HCT116 (cell line): ENCODE measurements at places on chromosomes 5 and 9.

DNA sequence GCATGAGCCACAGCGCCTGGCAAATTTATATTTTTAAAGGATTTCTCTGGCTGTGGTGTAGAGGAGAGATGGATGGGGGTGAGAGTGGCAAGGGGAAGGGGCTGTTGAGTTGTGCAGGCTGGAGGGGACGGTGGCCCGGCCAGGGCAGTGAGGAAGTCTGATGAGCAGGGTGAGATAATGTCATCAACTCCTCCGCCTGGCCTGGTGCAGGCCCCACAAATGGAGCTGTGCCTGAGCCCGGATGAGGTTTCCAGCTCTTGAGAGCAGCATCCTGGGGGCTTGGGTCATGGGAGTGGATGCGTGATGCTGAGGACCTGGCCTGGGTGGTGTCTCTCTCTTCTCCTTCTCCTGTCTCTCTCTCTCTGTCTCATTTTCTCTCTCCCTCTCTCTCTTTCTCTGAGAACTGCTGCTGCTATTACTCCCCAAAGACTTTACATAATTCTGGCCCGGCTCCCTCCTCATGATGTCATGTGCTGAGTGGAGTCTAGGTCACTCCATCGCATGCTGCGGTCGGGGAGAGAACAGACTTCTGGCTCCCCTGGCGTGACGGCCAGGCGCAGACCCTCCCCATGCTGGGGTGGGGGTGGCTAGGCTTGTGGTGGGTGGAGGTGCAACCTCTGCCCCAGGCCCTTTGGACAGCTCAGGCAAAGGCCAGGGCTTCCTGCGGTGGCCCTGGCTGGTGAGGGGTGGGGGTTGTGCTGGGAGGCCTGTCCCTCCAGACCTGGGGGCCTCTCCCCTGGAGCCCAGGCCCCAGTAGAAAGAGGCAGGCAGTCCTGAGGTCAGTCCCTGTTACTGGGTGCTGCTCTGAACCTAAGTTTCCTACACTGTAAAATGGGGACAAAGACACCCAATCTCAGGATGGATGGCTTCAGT, 26.4 kb downstream of the FGF18 start:
- DNase-seq = no peak

DNA sequence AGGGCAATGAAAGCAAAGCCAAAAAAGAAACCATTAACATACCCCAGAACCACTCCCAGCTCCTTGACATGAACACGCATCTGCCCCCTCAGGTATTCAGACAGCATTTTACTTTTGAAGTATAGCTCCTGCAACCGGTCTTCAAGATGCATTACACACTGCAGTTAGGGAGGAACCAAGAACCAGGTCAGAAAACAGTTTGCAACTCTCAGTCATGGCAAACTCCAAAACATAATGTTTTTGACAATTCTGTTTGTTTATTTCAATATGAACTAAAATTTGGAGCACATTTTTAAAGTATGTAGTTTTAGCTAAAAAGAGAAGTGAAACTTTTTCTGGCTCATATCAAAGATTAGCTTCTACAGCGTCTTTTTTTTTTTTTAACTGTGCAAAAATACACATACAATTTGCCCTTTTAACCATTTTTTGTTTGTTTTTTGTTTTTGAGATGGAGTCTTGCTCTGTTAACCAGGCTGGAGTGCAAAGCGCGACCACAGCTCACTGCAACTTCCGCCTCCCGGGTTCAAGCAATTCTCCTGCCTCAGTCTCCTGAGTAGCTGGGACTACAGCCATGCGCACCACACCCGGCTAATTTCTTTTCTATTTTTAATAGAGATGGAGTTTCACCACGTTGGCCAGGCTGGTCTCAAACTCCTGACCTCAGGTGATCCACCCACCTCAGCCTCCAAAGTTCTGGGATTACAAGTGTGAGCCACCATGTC, 12.2 kb upstream of the RAPGEF6 start:
- no peak for DNase-seq

DNA sequence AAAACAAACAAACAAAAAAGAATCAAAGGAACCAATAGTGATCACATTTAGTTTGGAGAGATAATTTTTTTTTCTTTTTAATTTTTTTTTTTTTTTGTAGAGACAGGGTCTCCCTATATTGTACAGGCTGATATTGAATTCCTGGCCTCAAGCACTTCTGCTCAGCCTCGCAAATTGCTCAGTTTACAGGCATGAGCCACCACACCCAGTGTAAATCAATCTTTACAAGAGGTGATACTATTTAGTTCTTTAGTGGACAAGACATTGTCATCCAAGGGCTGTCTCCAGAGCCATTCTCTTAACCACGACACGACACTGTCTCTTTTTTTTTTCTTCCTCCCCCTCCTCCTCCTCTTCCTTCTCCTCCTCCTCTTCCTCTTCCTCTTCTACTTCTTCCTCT, 29.6 kb downstream of the ERAP2 start:
- DNase-seq = no peak

DNA sequence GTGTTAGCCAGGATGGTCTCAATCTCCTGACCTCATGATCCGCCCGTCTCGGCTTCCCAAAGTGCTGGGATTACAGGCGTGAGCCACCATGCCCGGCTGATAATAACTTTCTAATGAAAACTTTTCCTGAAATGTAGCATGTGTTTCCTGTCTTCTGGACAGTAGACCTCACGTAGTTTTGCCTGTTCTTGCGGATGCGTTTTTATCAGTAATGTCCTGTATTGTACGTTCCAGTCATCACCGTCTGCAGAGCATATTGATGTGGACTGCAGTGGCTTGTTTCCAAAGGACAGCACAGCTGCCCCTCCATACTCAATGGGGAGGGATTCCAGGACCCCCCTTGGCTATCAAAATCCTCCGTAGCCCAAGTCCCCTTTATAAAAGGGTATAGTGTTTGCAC, 12.8 kb downstream of the EXOC3 start:
- no peak for DNase-seq

GRCh38 chr5:96785326-96786109, 22.2 kb downstream of the ERAP1 start:
- no peak for DNase-seq

- DNase-seq = no peak
Observed at GRCh38 chr9:97980918-97981845, 2.0 kb upstream of the ANP32B start.

- no peak for DNase-seq
Observed at GRCh38 chr9:95213117-95213516, 104.4 kb downstream of the FANCC start.

DNA sequence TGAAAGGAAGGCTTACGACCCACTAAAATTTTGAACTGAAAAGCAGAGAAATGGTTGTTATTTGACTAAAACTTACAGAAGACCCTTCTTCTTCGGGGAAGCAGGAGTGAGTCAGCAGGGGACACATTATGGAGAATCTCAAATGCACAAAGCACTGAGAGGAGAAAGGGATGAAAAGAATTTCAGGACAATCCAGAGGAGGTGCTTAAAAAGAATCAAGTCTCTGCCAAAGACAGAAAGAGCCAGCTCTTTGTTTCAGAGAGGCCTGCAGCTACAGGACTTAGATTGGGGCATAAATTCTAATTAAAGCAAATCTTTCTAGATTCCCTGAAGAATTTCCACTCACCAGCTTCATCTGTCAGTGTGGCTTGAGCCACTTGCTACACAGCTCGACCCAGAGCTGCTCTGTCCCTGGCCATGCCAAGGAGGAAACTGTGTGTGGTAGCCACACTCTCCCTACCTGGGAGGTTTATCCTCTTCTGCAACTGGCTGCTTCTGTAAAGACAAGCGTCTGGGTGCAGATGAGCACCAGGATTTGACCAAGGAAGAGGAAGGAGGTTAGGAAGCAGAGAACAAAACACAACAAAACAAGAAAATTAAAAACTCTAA, 89.9 kb downstream of the SEMA5A start:
- no peak for DNase-seq

- DNase-seq = no peak
Observed at GRCh38 chr9:37760416-37761161, 7.0 kb downstream of the TRMT10B start.

- DNase-seq = no peak
Observed at GRCh38 chr5:128538250-128539037, 399 bp upstream of the FBN2 start.

DNA sequence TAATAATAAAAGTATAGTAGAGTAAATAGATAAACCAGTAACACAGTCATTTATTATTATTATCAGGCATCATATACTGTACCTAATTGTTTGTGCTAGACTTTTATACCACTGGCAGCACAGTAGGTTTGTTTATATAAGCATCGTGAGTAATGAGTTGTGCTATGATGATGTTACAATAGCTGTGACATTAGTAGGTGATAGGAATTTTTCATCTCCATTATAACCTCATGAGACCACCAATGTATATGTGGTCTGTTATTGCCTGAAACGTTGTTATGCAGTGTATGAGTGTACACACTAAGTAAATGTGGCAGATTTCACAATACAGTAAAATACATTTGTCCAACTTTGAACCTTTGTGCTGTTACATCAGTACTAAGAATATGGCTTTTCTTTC, 72.7 kb upstream of the SPATA31D4 start:
- DNase-seq = no peak

- DNase-seq = no peak
Observed at GRCh38 chr9:135095470-135096407, 8.3 kb downstream of the OLFM1 start.

- DNase-seq = no peak
Observed at GRCh38 chr9:115367321-115367720, 249.4 kb upstream of the TNC start.

DNA sequence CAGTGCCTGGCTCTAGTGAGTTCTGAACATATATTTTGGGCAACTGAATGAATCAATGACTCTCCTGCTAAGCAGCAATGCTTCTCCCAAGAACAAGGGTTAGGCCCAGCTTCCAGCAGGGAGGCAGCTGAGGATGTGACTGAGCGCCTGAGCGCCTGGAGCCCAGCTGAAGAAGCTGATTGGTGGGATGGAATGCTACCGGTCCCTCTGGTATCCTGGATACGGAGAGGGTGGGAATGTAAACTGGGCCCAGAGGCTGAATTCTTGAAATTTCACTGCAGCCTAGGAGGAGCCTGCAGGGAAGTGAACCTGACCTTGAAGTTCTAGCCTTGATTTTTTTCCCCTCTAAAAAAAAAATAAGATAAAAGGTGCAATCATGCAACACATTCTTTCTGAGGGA, 43.2 kb downstream of the WWC1 start:
- no peak for DNase-seq

GRCh38 chr9:70406434-70406862, 8.0 kb downstream of the KLF9 start:
- DNase-seq = no peak

DNA sequence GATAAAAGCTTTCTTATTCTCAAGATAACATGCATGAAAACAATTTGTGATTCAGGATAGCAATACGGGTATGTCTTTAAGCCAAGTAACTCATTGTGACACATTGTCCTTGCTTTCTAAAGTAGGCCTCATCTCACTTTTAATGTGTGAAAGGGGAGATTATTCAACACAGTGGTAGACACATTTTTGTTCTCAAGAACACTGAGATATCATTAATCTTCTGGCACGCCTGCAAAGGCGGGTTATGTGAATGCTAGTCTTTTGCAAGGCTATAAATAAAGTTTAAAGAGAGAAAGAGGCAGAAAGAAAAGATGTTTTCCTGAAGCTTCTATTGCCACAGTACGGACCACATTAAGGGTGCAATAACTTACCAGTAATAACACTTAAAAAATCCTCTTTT, 181.8 kb upstream of the MEF2C start:
- DNase-seq = no peak

DNA sequence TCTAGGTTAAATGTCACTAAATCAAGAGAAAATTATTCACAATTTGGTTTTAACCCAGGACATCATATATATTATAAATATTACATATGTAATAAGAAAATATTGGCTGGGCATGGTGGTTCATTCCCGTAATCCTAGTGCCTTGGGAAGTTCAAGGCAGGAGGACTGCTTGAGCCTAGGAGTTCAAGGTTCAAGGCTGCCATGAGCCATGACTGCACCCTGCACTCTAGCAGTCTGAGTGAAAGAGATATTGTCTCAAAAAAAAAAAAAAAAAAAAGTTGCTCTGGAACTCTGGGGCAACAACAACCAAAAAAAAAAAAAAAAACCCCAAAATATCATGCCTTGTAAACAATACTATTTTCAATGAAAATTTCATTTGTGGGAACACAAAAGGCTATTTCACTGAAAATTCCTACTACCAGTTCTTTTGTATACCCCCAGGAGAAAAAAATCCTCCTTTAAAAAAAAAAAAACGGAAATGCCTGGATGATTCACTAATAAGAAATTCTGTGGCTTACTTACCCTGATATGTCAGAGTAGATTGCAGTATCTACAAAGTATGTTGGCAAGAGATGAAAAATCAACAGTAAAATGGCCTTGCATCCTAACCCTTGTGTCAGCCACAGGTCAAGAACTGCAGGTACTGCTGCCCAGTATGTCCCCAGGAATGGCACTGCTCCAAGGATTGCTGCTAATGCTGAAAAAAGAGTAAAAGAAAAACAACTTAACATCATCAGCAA, 22.6 kb upstream of the CTNNAL1 start:
- DNase-seq = peak; percentile 74
